CD4-positive, alpha-beta T cell treated with Interleukin-4 for 1 hour (primary cell): ENCODE measurements at places on chromosomes 13 and 19.

GRCh38 chr13:76029706-76030105, 393.6 kb downstream of the LMO7 start:
- DNase-seq = no peak

DNA sequence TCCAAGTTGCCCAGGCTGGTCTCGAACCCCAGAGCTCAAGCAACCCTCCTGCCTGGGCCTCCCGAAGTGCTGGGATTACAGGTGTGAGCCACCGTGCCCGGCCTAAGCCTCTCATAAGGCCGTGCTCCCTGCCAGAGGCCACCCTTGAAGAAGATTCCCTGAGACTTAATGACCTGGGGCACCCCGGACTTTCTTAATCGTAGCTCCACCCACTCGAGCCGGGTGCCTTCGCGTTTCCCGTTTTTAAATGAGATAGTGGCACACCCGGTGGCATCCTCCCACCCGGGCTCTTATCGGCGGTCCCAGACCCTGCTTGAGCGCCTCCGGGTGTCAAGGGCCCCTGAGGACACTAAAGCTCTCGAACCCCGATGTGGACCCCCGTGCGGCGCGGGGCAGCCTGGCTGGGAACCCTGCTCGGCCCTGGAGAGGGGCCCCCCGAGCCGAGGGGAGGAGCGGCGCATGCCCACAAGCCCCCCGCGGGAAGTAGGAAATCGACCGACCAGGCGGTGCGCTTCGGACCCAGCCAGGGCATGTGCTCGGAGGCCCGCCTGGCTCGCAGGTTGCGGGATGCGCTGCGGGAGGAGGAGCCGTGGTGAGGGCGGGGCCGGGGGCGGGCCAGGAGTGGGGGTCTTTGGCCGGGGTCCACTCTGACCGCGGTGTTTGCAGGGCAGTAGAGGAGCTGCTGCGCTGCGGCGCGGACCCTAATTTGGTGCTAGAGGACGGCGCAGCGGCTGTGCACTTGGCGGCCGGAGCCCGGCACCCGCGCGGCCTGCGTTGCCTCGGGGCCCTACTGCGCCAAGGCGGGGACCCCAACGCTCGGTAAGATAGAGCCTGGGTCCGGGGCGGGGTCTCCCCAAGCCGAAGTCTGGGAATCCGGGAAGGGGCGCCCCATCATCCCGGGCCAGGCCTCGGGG, at the start of gene ANKLE1:
TSS of gene ANKLE1 (plus strand) at position 511 of the 914 bp plus-strand sequence. CDS start at position 531, 20 bp downstream.
- DNase-seq = peak; percentile 57

- no peak for DNase-seq
Measured at GRCh38 chr13:92150606-92151005, 752.2 kb downstream of the GPC5 start.

GRCh38 chr19:37947778-37948177, 40.8 kb downstream of the SIPA1L3 start:
- no peak for DNase-seq

- DNase-seq = peak; percentile 6
Measured at GRCh38 chr19:8306235-8307054, 1.7 kb downstream of the CD320 start.

GRCh38 chr19:34555447-34555846, 73.9 kb downstream of the WTIP start:
- DNase-seq = no peak

DNA sequence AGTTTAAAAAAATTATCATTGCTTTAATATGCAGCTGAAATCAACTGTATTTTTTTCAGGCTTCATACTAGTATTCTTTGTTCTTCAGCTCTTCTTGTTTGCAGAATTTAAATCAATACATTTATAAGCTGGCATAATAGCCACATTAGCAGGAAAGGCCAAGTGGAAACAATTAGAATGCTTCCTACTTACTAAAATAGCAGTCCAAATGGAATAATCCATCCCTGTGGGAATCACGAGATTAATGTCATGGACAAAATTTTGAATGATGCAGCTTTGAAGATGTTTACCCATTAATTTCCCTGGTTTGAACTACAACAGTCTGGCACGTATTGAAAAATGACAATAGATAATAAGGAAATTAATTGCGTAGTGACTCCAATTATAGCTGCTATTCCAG, 2650.8 kb downstream of the PCDH9 start:
- DNase-seq = no peak

GRCh38 chr13:67464154-67464553, 234.0 kb upstream of the PCDH9 start:
- no peak for DNase-seq

- DNase-seq = no peak
Measured at GRCh38 chr19:41415154-41415571, 12.0 kb downstream of the B3GNT8 start.

DNA sequence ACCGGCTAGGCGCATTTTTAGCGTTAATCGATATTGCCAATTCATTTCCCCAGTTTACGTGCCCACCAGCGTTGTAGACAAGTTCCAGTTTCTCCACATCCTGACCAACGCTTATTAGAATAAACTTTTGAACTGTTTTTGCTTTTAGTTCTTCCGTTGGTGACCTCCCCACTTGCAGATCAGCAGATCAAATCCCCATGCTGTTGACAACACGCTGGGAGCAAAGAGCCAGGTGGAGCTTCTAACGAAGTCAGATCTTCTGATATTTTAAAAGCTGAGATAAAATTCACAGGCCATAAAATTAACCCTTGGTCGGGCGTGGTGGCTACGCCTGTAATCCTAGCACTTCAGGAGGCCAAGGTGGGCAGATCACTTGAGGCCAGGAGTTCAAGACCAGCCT, 21.2 kb downstream of the RCN3 start:
- no peak for DNase-seq

GRCh38 chr19:55319785-55320184, 5.4 kb downstream of the TMEM150B start:
- DNase-seq = no peak

GRCh38 chr13:110872034-110872767, 42.7 kb downstream of the ANKRD10 start:
- no peak for DNase-seq

DNA sequence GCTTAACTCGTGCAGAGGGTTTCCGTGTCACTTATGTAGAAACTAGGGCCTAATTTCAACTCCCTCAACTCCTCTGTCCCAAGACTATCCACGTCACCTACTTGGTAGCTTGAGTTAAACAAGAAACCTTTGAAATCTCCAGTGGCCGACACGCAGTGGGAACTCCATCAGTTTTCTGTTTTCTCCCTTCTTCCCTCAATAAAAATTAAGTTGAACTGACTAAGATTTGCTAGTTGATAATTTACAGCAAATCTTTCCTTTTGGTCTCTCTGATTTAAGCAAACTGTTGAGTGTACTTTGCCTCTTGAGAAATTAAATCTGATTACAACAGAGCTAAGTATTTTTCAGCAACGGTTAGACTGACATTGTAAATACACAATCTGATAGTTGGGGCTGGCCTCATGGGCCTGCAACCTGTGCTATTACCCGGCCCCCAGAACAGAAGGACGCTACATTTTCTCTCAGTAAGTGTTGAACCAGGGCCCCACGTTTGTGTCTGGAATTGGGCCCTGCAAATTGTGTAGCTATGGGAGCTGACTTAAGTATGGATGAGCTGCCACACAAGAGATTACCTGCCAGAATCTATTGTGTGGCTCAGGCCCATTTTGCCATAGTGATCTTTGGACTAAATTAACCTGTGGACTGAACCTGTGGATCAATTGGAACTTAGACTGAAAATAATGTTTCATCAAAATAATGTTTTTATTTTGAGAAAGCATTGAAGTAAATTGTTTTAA, 708 bp upstream of the ESD start:
- no peak for DNase-seq

DNA sequence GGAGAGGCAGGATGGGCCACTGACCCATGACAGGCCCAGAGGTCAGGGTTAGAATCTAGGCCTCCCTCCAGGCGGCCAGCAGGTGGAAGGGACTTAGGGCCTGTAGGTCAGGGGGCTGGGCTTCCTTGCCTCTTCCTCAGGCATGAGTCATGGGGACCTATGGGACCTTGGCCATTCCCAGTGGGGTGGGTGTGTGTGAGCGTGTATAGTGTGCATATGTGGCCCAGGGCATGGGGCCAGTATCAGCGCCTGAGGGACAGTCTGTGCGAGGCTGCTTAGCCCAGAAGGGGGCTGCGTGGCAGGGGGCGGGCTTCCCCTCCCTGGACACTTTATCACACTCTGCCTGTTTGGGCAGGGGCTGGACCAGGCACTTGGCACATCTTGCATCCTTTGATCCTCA, 13.3 kb downstream of the KCTD15 start:
- DNase-seq = no peak

GRCh38 chr13:43835701-43836100, 43.8 kb downstream of the CCDC122 start:
- peak; percentile 1 for DNase-seq

- DNase-seq = peak; percentile 36
Measured at GRCh38 chr13:40480012-40480914, 186.2 kb downstream of the FOXO1 start.

- DNase-seq = no peak
Measured at GRCh38 chr13:75581874-75582640, 32.5 kb downstream of the UCHL3 start.

DNA sequence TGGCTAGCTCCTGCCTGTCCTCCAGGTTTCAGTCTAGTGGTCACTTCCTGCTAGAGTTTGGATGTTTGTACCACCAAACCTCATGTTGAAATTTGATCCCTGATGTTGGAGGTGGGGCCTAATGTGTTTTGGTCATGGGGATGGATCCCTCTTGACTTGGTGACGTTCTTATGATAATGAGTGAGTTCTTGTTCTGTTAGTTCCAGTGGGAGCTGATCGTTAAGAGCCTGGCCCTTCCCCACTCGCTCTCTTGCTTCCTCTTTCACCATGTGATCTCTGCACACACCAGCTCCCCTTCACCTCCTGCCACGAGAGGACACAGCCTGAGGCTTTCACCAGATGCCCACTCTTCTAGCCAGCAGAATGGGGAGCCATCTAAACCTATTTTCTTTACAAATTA, 86.8 kb upstream of the SCEL start:
- peak; percentile 17 for DNase-seq

DNA sequence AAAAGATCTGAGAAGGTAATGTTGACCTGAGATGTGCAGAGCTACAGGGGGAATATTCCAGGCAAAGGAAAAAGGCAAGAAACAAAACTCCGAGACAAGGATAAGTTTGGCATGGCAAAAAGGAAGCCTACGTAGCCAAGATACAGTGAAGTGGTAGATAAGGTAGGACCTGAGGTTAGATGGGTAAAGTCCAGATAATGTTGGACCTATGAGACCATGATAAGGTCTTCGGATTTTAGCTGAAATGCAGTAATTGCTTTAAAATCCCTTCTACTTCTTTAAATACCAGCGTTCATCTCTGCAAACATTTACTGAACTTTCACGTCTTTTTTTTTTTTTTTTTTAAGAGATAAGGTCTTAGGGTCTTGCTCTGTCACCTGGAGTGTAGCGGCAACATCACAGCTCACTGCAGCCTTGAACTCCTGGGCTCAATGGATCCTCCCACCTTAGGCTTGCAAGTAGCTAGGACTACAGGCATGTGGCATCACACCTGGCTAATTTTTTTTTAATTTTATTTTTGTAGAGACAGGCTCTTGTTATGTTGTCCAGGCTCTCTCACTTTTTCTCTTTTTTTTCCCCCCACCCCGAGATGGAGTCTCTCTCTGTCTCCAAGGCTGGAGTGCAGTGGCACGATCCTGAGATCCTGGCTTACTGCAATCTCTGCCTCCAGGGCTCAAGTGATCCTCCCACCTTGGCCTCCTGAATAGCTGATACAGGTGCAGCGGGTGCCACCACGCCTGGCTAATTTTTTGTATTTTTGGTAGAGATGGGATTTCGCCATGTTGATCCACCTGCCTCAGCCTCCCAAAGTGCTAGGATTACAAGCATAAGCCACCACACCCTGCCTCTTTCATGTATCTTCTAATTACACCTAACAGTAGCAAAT, 4.2 kb upstream of the WBP4 start:
- DNase-seq = no peak

- DNase-seq = peak; percentile 19
Measured at GRCh38 chr13:100608906-100609305, 20.3 kb upstream of the GGACT start.

DNA sequence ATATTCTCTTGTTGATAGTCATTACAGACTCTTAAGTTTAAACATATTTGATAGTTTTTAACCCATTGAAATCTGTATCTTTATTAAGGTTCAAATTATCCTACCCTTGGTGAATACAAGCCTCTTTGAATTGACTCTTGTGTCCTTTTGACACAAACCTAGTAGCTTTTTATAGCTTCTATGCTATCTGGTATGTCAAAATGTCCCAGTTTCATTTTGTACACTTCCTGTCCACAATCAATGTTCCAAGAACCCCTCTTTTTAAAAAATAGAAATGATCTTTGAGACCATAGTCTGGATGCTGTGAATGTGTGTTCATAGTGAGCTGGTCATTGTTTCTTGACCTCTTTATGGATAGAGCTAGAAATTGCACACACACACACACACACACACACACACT, 39.2 kb upstream of the FGF14 start:
- no peak for DNase-seq

GRCh38 chr13:110916301-110917142, 1.7 kb upstream of the ANKRD10 start:
- DNase-seq = peak; percentile 5

DNA sequence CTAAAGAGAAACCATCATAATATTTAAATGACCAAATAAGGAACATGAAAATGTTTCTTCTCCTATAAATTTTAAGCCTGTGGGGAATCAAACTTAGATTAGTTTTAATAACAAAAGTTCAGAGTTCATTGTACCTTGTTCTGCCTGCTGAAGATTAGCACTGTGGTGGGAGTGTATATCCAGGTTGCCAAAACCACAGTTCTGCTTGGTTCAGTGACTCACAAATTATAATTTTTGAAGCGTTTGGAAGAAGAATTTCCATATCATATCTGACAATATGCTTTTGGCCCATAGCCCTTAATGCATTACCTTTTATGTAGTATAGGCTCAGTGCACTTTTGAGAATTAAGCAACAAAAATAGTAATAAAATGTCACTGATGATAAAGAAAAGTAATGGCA, 545.2 kb downstream of the GPC6 start:
- no peak for DNase-seq
